ENCODE measurements at places on chromosomes 3 and 15.
A peak's percentile ranks its signal among the peaks of the same experiment; 100 is the strongest.

GRCh38 chr3:48784426-48785120, 63.1 kb downstream of the PRKAR2A start:
- H3K4me3 ChIP-seq = no peak overlapping the region
- no peak overlapping the region for H3K27ac ChIP-seq
- no peaks in the 10 kb centered on the region for H3K4me1 ChIP-seq
- H3K27me3 ChIP-seq = no peaks in the 10 kb centered on the region
- H3K36me3 ChIP-seq = no peaks in the 10 kb centered on the region

DNA sequence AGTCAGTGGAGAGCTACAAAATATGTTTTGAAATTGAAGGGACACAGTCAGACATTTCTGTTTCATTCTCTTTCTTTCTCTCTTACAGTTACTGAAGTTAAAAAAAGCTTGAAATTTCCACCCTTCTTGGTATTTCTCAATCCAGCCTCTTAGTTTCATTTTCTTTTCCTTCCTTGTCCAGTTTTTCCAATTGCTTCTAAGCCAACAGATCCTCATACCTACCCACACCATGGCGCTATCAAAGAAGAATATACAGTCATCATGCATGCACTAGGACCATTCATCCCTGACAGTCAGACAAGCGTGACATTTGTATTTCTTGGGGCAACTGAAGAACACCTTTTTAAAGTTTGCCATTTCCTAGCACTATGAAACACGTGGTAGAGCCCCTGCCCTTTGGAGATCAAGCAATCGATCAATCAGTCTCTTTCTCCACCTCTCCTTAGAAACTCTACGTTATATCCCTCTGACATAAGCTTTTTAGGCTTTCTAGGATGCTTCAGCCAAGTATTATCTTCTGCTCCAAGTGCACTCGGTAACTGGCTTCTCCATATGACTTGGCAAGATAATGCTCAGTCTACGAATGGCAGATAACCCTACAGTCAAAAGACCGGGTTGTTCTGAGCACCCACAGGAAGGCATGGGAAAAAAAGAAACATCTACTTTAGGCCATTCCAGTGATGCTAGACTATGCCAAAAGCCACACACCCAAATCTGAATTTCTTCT, 65.4 kb downstream of the FBN1 start:
- no peaks in the 10 kb centered on the region for H3K27me3 ChIP-seq
- no peaks in the 10 kb centered on the region for H3K4me1 ChIP-seq
- DNase-seq = no peak
- H3K36me3 ChIP-seq = no peaks in the 10 kb centered on the region
- no peak overlapping the region for H3K27ac ChIP-seq

DNA sequence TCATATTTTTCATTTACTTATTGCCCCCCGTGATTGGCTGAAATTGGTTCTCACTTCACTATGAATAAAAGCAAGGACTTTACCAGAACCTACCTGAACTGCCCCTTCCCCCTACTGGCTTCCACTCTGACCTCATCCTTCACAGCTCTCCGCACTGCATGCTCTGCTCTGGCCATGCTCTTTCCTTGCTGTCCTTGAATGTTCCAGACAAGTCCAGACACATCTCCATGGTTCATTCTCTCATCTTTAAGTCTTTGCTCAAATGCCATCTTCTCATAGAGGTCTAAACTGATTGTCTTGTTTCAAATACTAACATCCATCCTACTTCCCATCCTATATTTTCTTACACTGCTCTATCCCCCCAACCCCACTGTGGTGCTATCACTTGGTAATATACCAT, 129.4 kb downstream of the CHST2 start:
- H3K27me3 ChIP-seq = no peaks in the 10 kb centered on the region
- H3K4me1 ChIP-seq = no peaks in the 10 kb centered on the region
- H3K4me3 ChIP-seq = no peak overlapping the region
- H3K27ac ChIP-seq = no peak overlapping the region
- no peak for DNase-seq

DNA sequence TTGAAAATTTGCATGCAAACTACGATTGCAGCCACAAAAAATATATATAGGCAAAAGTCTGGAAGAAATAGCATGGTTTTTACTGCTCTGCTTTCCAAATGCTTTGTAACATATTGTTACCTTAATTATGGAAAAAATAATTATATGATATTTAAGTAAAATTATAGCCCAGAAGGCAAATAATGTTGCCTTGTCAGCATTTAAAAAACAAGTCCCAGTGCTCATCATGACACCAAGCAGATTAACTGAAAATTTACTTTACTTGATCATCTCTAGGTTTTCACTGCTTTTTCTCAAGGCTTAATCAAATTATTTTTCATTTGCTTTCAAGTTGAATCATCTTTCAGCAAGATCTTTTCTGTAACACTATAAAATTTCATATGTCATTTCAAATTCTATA, 262.9 kb downstream of the ZMAT3 start:
- no peaks in the 10 kb centered on the region for H3K36me3 ChIP-seq
- DNase-seq = no peak
- no peak overlapping the region for H3K27ac ChIP-seq

GRCh38 chr3:167728176-167728575, 6.5 kb downstream of the PDCD10 start:
- H3K4me1 ChIP-seq = peaks cover 2% of the 10 kb centered on the region

DNA sequence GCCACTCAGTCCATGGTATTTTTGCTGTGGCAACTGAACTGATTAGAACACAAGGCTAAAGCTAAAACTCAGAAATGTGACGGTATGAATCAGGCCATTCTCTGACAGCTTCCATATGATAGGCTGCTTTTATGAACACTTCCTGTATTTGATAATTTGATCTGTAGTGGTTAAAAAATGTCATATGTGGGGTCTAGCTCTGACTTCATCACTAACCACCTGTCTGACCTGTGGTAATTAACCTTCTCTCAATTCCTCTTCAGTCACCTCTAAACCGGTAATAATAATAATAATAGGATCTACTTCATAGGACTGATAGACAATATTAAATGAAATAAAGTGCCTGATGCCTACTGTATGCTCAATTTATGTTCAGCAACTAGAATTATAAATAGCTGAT, 223.2 kb downstream of the MBNL1 start:
- DNase-seq = no peak
- H3K4me1 ChIP-seq = no peaks in the 10 kb centered on the region
- H3K27me3 ChIP-seq = no peaks in the 10 kb centered on the region
- no peak overlapping the region for H3K27ac ChIP-seq

DNA sequence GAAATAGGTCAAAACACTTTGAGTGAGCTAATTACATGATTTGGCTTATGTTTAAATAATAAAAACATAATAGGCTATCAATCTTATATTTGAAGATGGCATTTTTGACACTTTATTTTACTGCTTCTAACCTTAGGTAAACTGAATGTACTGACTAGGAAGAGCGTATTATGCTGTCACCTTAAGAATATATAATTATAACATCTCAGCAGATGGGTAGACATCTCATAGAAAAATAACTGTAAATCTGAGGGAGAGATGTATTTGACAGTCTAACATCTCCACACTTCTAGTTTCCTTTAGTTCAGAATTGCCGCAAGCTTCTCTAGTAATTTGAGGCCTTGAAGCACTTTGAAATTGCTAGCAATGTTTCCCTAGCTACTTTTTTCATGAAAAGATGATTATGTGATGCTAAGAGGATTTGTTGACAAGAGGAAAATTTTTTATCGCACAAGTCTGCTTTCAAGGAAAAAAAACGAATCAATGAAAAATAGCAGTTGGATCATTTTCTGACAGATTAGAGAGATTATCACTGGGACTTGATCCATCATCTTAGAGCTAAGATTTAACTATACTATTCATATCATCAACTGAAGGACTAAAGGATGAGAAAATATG, 238.2 kb upstream of the NAALADL2 start:
- H3K36me3 ChIP-seq = no peaks in the 10 kb centered on the region
- DNase-seq = no peak
- no peaks in the 10 kb centered on the region for H3K4me1 ChIP-seq

GRCh38 chr15:68584756-68585573, 6.2 kb downstream of the CORO2B start:
- DNase-seq = no peak
- H3K27ac ChIP-seq = no peak overlapping the region
- no peaks in the 10 kb centered on the region for H3K27me3 ChIP-seq
- H3K4me3 ChIP-seq = no peak overlapping the region
- no peaks in the 10 kb centered on the region for H3K36me3 ChIP-seq

- DNase-seq = no peak
- no peaks in the 10 kb centered on the region for H3K36me3 ChIP-seq
- H3K4me1 ChIP-seq = no peaks in the 10 kb centered on the region
- no peak overlapping the region for H3K27ac ChIP-seq
- H3K4me3 ChIP-seq = no peak overlapping the region
- peaks cover 15% of the 10 kb centered on the region for H3K27me3 ChIP-seq
Observed at GRCh38 chr15:59879506-59880265, 124.4 kb upstream of the FOXB1 start.

DNA sequence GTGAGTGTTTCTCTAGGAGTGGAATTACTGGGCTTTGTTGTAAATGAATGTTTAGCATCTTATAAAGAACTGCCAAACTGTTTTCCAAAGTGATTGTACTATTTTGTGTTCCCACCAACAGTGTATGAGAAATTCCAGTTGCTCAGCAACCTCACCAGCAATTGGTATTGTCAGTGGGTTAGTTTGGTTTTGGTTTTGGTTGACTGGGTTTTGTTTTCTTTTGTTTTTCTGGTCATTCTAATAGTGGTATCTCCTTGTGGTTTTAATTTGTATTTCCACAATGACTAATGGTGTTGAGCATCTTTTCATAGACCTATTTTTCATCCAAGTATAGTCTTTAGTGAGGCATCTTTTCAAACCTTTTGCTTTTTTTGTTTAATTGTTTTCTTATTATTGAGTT, 27.1 kb downstream of the FILIP1L start:
- DNase-seq = no peak
- no peaks in the 10 kb centered on the region for H3K4me1 ChIP-seq
- H3K4me3 ChIP-seq = no peak overlapping the region
- H3K27me3 ChIP-seq = no peaks in the 10 kb centered on the region
- H3K27ac ChIP-seq = no peak overlapping the region

- H3K27me3 ChIP-seq = no peaks in the 10 kb centered on the region
- no peak overlapping the region for H3K27ac ChIP-seq
- H3K4me3 ChIP-seq = no peak overlapping the region
- H3K4me1 ChIP-seq = no peaks in the 10 kb centered on the region
Observed at GRCh38 chr3:11899826-11900225, 53.1 kb upstream of the TAMM41 start.

- H3K4me3 ChIP-seq = no peak overlapping the region
- H3K27ac ChIP-seq = no peak overlapping the region
Observed at GRCh38 chr15:57057134-57057930, 138.9 kb downstream of the TCF12 start.

DNA sequence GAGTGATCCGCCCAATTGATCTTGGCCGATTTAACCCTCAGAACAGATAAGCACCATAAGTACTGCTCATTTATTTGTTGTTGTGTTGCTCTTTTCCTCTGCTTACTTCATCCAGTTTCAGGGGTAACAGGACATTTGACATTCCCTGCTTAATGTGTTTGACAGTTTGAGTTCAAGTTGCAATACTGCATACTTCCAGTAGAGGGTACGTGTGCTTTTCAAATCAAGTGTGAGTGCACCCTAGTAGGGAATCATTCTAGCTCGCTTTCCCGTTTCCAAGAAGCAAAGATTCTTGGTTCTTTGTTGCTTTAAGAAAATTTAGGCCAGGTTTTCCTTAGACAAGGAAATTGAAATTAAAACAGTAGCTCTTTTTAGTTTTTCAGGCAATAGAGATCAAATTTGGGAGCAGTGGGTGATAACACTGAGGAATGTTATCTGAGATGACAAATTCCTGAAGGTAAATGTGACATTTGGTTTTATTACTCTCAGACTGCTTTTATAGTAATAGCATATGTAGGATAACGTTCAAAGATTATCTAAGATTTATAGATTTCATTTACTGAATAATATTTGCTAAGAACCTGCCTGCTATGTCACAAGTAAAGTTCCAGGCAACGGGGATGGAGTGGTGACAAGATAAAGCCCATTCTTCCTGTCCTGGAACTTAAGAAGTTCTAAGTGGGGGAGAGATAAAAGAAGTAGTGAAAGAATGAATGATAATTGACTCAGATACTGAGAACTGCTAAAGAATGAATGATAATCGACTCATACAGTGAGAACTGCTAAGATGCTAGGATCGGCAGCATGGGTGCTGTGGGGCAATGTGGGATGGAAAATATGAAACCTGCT, 73.3 kb downstream of the SYNPR start:
- H3K36me3 ChIP-seq = no peaks in the 10 kb centered on the region
- H3K27ac ChIP-seq = no peak overlapping the region
- DNase-seq = no peak

DNA sequence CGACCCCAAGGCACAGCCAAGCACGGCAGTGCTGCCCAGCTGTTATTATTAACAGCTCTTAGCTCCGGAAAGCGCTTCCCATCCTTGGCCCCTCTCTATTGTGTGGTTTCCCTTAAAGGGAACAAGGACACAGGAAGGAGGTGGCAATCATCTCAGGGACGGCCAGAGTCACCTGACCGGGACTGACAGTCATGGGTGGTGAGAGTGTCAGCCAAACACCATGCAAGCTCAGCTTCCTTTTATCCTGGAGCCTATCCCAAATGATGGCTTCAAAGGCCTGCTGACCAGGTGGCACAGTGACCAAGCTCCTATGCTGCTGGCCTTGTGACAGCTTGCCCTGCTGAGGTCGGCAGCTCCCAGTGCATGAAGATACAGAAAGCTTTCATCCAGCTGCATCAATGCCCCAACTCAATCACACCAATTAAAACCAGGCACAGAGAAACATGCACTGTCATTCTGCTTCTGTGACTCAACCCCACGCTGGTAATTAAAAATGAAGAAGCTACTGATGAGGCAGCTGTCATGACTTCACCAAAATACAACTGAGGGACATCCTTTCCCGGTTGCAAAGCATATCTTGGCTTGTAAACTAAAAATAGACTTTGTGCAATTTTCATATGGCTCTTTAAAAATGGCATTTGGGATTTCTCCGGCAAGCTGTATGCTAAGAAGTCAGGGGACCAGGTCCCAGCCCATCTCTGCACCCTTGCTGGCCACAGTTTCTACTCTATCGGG, 34.0 kb downstream of the PCSK6 start:
- no peaks in the 10 kb centered on the region for H3K27me3 ChIP-seq
- no peak overlapping the region for H3K4me3 ChIP-seq
- peak; percentile 52 for DNase-seq
- H3K4me1 ChIP-seq = no peaks in the 10 kb centered on the region
- H3K36me3 ChIP-seq = no peaks in the 10 kb centered on the region
- no peak overlapping the region for H3K27ac ChIP-seq

- no peak for DNase-seq
- H3K36me3 ChIP-seq = no peaks in the 10 kb centered on the region
- peaks cover 2% of the 10 kb centered on the region for H3K27me3 ChIP-seq
- no peaks in the 10 kb centered on the region for H3K4me1 ChIP-seq
- no peak overlapping the region for H3K27ac ChIP-seq
Observed at GRCh38 chr3:169467751-169468150, 195.8 kb downstream of the MECOM start.

GRCh38 chr3:105094588-105094987, 272.1 kb upstream of the ALCAM start:
- H3K27ac ChIP-seq = no peak overlapping the region
- H3K4me1 ChIP-seq = no peaks in the 10 kb centered on the region
- H3K36me3 ChIP-seq = no peaks in the 10 kb centered on the region
- H3K27me3 ChIP-seq = no peaks in the 10 kb centered on the region
- DNase-seq = no peak
